ENCODE measurements at places on chromosomes 5 and 9.

DNA sequence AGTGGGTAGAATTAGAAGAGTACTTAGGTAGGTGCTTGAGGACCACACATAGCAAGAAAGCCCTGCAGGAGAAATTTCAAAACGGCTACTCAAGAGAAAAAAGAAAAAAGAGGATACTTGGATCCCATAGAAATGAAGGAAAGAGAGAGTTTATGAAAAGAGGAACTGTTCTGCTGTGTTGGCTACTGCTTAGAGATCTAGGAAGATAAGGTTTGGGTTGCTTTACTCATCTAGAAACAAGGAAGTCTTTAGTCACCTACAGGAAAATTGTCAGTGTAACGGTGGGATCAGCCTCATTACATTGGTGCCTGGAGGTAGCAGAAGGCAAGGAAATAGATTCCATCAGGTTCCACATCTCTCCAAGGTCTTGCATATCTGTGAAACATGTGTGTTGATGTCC is 14.8 kb upstream of the C5orf46 start:
- no peak for DNase-seq

DNA sequence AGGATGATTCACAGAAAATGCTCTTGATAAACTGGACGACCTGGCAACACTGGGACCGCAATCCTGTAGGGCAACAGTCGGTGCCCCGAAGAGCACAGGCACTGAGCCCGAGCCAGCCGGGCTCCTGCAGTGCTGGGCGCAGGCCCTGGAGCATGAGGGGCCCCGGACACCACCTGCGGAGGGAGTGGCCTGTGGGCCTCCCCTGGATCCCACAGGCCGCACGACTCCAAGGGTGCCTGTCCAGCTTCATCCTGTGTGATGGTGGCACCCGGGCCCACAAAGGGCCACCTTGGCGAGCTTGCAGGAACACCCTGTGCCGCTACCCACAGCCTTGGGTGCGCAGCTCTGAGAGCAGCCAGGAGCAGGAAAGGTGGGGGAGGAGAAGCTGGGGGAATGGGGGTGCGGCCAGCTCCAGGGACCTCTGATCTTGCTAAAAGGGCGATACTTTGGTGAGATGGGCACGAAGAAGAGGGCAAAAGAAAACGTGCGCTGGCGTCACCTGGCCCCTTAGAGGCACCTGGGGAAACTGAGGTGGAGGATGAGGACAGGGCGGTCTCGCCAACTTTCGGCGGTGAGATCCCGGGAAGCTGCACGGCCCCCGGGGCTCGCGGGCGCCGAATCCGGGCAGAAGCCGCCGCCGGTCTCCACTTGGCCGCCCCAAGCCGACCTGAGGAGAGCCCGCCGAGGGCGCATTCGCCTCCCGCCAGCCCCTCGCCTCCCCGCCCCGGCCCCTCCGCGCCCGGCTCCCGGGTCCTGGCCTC is 722 bp downstream of the TBC1D9B start:
- peak; percentile 52 for DNase-seq

- DNase-seq = no peak
Observed at GRCh38 chr5:27482663-27483062, 444.3 kb upstream of the CDH9 start.

- DNase-seq = no peak
Observed at GRCh38 chr5:112930082-112930344, 8.0 kb upstream of the REEP5 start.

- no peak for DNase-seq
Observed at GRCh38 chr5:1162276-1162675, 39.1 kb upstream of the SLC6A19 start.

DNA sequence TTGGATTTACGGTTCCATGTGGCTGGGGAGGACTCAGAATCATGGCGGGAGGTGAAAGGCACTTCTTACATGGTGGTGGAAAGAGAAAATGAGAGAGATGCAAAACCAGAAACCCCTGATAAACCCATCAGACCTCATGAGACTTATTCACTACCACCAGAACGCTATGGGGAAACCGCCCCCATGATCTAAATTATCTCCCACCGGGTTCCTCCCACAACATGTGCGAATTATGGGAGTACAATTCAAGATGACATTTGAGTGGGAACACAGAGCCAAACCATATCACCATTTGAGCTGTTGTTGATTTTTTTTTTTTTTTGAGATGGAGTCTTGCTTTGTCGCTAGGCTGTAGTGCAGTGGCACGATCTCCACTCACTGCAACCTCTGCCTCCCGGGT is 16.5 kb downstream of the DAB2IP start:
- no peak for DNase-seq

DNA sequence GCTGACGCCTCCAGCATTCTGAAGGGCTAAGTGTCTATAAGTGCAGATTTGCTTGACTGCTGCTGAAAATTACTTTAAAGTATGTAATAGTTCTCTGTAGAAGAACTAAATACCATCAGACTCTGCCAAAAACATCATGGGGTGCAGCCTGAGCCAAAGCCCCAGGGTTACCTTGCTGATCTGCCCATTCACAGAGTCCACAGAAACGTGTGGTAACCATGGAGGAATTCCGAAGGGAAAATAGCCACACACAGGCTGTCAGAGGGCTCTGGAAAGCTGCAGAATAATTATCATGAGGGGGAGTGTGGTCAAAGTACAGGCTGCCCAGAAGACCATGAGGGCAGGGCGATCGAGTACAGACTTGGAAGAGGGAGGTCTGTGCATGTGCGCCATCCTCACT is 36.4 kb downstream of the RETREG1 start:
- DNase-seq = no peak

- no peak for DNase-seq
Observed at GRCh38 chr5:16889203-16889971, 46.7 kb downstream of the MYO10 start.

GRCh38 chr9:34377404-34377746 is 677 bp upstream of the MYORG start:
- DNase-seq = no peak

- no peak for DNase-seq
Observed at GRCh38 chr5:24623624-24624023, 21.2 kb downstream of the CDH10 start.

- no peak for DNase-seq
Observed at GRCh38 chr9:37421914-37422288, 595 bp upstream of the GRHPR start.

DNA sequence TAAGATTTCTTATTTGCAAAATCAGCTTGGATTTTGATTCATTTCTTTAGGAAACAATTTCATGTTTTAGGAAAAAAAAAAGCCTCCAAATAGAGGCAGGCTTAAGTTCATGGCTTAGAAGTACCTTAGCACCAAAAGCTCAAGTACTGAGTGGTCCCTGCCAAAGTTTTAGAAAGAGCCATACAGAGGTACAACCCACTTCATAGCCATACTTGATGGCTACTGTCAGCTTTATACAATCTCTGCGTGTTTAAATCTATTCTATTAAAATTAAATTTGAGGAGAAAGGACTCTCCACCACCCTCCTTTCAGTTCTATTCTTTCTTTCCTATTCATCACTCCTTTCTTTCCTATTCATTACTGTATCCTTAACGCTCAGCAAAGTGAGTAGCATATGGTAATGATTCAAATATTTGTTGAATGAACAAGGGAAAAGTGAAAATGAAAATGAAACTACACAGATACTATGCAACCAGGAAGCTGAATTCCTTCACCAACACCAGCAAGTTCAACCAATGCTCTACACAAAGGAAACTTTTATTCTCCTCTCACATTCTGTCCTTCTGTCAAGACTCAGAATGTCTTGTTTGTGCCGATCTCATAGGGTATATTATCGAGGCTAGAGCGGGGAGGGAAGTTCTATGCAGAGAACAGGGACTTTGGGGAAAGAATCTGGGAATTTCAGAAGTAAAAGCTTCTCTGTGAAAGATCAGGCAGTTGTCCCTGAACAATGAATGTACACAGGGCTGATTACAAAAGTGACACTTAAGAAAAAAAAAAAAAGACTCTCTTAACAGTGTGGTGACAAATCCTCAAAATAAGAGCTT is 138.6 kb upstream of the SPEF2 start:
- peak; percentile 22 for DNase-seq

DNA sequence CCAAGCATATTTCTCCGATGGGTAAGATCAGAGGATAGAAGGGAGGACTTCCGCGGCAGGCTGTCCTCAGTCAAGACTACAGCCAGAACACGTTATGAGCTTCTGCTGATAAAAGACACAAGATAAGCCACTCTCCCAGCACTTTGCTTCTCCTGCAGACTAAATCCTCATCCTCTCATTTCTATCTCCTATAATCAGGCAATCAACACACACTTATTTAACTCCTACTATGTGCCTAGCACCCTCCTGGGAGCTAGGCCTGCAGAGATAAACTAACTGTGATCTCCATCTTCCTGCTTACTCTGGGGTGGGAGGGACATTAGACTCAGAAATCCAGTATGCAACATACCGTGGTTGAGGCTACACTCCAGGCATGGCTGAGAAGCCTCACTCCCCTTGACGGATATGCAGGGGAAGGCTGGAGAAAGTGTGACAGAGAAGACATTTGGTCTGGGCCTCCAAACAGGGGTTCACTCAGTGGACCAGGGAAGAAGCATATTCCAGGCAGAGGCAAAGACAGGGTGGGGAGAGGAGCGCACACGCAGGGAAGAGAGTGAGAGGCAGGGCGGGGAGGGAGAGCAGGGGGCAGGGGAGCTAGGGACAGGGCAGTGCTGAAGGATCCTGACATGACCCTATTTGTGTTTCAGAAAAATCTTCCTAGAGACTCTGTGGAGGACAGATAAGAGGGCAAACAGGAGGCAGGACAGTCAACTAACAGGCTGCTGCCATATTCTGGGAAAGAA is 274.1 kb downstream of the DENND1A start:
- DNase-seq = no peak

GRCh38 chr9:124006448-124007361 is 4.9 kb upstream of the LHX2 start:
- peak; percentile 57 for DNase-seq

DNA sequence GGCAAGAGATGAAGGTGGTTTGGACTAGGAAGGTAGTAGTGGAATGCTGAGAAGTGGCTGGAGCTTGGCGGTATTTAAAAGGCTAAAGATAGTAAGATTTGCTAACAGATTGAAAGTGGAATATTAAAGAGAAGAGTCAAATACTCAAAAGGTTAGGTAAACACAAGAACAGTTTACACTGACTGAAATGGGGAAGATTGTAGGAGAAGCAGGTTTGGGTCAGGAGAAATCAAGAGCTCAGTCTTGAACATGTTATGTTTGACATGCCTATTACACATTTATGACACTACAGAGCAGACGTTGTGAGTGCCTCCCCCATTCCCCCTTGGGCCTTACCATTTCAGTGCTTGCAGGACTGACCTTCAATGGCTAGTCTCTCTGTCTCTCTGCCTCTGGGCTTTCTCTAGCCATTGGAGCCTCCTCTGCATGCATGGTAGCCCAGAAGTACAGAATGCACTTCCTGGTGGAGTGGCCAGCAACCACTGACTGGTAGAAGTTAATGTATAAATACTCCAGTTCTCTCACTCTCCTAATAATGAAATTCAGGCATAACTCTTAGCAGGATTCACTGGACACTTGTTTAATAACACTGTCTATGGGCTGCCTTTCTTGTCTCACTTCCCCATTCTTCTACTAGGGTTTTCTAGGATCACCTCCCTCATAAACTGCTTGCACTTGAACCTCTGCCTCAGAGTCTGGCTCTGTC is 56.8 kb downstream of the HMGCS1 start:
- peak; percentile 33 for DNase-seq

DNA sequence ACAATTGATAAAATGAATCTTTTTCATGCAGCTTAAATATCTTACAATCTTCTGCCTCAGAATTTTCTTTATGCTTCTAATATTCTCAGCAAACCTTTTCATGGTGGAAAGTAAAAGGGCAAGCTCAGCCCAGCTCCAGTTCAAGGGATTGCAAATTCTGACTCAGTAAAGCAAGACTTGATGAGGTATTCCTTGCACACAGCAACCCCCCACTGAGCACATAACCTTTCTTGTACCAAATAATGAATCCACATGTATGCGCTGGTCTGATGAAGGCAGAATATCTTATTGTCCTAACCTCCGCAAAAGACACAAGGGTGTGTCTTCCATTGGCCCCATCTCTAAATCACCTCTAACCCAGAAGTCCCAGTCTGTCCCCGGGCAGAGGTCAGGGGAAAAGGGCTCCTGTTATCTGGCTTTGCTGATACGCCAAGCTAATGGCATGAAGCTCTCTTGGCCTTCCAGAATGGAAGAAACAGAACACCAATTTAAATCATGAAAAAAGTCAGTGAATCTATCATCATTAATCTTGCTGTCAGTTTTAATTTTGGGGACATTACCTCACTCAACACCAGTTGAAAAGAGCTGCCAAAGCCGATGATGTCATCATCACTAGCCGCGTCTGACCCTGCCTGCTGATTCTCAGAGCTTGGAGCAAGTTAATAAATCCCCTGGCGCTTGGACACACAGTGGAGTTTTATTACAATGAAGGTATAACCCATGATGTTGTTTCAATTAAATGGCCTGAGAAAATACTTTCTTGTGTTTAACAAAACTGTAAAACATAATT is 592.5 kb upstream of the CLINT1 start:
- peak; percentile 90 for DNase-seq

- DNase-seq = peak; percentile 58
Observed at GRCh38 chr9:77015327-77016048, 4.0 kb upstream of the FOXB2 start.

DNA sequence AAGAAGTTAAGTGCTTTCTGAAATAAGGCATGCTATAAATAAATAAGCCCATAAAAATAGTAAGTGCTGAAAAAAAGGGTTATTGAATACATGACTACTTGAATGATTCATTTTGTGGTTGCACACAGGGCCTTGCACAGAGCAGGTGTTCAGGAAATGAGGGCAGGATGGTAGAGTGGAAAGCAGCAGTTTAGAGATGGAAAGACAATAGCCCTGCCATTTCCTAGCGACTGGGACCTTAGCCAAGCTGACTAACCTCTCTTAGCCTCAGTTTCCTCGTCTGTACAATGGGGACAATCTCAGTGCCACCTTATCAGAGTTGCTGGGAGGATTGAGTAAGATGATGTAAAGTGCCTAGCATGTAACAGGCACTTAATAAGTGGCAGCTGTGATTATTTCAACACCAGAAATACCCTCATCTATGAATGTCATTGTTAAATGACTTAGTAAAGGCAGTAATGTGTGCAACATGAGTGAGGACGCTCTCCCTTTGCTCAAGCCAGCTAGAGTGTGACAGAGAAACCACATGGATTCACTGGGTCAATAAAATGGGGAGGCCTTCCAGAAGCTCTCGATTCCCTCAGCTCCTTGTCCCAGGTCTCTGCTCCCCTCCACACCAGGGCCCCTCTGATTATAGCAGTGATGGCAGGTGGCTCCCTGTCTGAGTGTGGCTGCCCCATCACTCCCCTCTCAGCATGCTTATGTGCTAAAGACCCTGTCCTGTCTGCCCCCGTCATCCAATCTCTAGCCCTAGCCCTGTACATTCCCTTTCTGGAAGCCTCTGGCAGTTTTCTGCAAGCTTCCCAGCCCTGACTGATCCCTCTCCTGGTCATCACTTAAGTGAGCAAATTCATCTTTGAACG is 16.0 kb upstream of the PHF19 start:
- peak; percentile 64 for DNase-seq

- DNase-seq = no peak
Observed at GRCh38 chr5:10826971-10827370, 65.9 kb upstream of the DAP start.

Measured in eye (tissue), 1 donor.